HCT116 (cell line): ENCODE measurements at places on chromosomes 5 and 9. TPM values are rescaled to one million over a fixed set of nuclear protein-coding genes. Genes with fewer than 3 reads are reported as not detected.

DNA sequence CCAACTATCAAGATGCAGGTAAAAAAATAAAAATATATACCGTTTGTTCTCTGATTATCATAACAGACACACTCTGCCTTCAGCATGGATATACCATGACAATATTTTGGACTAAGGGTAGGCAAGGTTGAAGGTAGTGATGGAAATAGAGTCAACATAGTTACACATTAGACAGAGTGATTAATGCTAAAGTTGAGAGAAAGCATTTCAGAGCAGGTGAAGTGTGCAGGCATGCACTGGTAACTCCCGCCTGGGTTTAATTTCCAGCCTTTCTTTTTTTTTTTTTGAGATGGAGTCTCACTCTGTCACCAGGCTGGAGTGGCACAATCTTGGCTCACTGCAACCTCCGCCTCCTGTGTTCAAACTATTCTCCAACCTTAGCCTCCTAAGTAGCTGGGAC, 458.5 kb downstream of the TLR4 start:
- no peaks in the 10 kb centered on the region for H3K36me3 ChIP-seq
- no peak for DNase-seq
- no peak overlapping the region for H3K27ac ChIP-seq
- H3K27me3 ChIP-seq = no peaks in the 10 kb centered on the region
- no peaks in the 10 kb centered on the region for H3K4me1 ChIP-seq

The PHF24 gene
- total RNA-seq = 0.47 TPM

DNA sequence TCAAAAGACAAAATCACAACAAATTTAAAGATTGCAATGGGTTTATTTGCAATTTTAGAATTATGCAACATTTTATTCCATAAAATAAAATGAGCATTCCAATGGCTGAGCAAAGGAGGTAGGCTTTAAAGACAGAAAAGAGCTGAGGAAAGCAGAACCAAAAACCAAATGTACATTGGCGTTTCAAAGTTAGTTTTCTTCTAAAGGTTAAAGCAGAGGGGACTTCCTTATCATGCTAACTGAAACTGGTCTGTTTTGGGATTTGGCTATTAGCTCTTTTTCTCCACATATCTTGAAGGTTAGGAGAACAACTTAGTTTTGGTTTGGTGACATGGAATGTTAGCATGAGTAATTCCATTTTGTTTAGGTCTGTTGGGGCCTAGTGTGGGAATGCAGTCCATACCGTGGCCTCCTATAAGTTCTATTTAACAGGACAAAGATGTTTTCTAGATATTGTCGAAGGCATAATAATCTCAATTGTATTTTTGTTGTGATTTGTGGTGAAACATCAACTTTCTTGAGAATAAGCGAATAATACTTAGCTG, 20.3 kb downstream of the DCP2 start:
- H3K27ac ChIP-seq = no peak overlapping the region
- no peak for DNase-seq
- H3K36me3 ChIP-seq = peaks cover 12% of the 10 kb centered on the region; the same call in 1 of the 2 replicates
- no peaks in the 10 kb centered on the region for H3K4me1 ChIP-seq
- H3K27me3 ChIP-seq = no peaks in the 10 kb centered on the region
- H3K4me3 ChIP-seq = no peak overlapping the region

DNA sequence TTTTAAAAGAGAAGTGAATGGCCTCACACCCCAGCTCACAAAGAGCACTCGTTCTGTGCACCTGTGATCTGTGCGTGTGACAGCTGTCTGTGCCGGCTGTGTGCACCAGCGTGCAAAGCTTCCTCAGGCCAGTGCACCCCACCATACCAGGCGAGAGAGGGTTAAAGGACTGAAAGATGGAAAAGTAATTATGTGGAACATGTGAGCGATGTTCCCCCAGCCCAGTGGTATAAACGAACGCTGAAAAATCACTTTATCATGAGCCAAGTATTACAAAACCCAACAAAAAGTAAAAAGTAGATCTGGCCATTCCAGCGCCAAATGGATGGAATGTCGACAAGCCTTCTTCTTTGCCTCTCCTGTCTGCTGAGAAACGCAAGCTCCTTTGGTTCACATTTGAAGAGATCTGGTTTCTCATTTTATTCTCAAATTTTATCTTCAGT, 53.7 kb downstream of the IPPK start:
- H3K36me3 ChIP-seq = peaks cover 5% of the 10 kb centered on the region
- no peak overlapping the region for H3K4me3 ChIP-seq
- H3K27me3 ChIP-seq = no peaks in the 10 kb centered on the region

GRCh38 chr5:24535646-24536045, 109.1 kb downstream of the CDH10 start:
- DNase-seq = no peak
- H3K36me3 ChIP-seq = no peaks in the 10 kb centered on the region
- H3K27ac ChIP-seq = no peak overlapping the region
- no peaks in the 10 kb centered on the region for H3K4me1 ChIP-seq

The ENTREP1 gene
- 1.1 TPM for total RNA-seq

DNA sequence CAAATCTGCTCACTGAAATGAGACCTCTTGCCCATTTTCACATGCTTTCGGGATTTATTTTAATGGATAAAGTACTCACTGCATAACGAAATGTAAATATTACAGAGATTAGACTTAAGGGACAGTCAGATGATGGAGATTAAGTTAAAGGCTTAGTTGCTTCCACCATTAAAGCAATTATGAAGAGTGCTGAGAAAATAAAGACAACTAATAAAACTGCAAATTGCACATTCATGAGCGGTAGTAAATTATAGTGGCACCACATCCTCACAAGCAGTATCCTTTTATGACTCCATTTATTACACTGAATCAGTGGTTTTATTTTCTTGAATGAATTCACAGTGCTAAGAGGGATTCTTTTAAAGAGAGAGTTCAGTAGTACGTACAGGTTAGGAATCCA, 76.2 kb upstream of the TMED7 start:
- H3K4me3 ChIP-seq = no peak overlapping the region
- H3K27ac ChIP-seq = no peak overlapping the region
- H3K36me3 ChIP-seq = no peaks in the 10 kb centered on the region
- H3K4me1 ChIP-seq = no peaks in the 10 kb centered on the region
- no peaks in the 10 kb centered on the region for H3K27me3 ChIP-seq

The GRM6 gene
- not detected for total RNA-seq

GRCh38 chr9:110364451-110364850, 26.8 kb upstream of the TXNDC8 start:
- H3K36me3 ChIP-seq = no peaks in the 10 kb centered on the region
- peaks cover 2% of the 10 kb centered on the region; the same call in 1 of the 2 replicates for H3K27me3 ChIP-seq
- no peak for DNase-seq
- H3K4me1 ChIP-seq = no peaks in the 10 kb centered on the region
- H3K4me3 ChIP-seq = no peak overlapping the region

- no peaks in the 10 kb centered on the region for H3K27me3 ChIP-seq
- no peak overlapping the region for H3K4me3 ChIP-seq
- DNase-seq = no peak
- no peaks in the 10 kb centered on the region for H3K4me1 ChIP-seq
- peaks cover 31% of the 10 kb centered on the region for H3K36me3 ChIP-seq
Measured at GRCh38 chr5:179879690-179880010, 21.0 kb upstream of the MRNIP start.

The CDH9 gene
- not detected for total RNA-seq

DNA sequence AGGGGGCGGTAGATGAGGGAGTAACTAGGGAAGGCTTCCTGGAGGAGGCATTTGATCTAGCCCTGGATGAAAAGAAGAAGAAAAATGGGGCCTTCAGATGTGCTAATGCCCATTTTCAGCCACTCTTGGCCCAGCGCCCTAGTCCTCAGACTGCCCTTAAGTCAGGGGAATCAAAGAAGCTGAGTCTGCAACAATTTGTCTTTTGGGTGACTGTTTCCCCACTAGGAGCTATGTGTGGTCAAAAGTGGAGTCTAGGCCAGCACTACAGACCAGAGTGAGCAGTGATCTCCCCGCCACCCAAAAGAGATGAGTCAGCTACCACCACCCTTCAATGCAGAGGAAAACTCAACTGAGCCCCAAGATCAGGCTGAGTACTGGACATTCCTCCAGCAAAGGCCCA, 542.1 kb downstream of the BNC2 start:
- H3K27me3 ChIP-seq = no peaks in the 10 kb centered on the region
- H3K4me1 ChIP-seq = no peaks in the 10 kb centered on the region
- H3K27ac ChIP-seq = no peak overlapping the region
- no peak overlapping the region for H3K4me3 ChIP-seq
- no peak for DNase-seq
- H3K36me3 ChIP-seq = no peaks in the 10 kb centered on the region

The SLC6A19 gene
- total RNA-seq = not detected

DNA sequence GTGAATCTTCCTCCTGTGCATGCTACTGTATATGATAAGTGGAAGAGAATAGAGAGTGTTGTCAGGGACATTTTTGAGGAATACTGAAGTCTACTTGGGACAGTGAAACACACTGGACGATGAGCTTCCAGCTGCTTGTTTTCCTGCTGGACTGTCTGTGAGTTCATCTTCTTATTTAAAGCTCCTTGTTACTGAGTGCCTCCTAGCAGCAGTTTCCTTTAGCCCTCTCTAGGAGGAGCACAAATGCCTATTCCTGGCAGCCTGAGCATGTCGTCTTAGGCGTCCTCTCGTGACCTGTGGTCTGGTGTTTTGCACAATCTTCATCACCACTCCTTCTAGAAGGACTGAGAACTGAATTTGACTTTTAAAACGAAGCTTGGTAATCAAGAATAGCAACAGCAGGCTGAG, 43.8 kb downstream of the ANKRD33B start:
- no peak for DNase-seq
- no peak overlapping the region for H3K4me3 ChIP-seq
- peaks cover 4% of the 10 kb centered on the region; the same call in 1 of the 2 replicates for H3K4me1 ChIP-seq
- H3K36me3 ChIP-seq = no peaks in the 10 kb centered on the region
- no peak overlapping the region for H3K27ac ChIP-seq

The TLR4 gene
- 0.10 TPM for total RNA-seq

- no peaks in the 10 kb centered on the region for H3K36me3 ChIP-seq
- H3K27me3 ChIP-seq = no peaks in the 10 kb centered on the region
- H3K27ac ChIP-seq = no peak overlapping the region
- H3K4me3 ChIP-seq = no peak overlapping the region
- DNase-seq = no peak
- H3K4me1 ChIP-seq = no peaks in the 10 kb centered on the region
Measured at GRCh38 chr9:113966394-113966793, 90.3 kb downstream of the ZNF618 start.

The FYB1 gene
- 0.42 TPM for total RNA-seq

GRCh38 chr5:83472213-83472507, 616 bp downstream of the VCAN start:
- no peaks in the 10 kb centered on the region for H3K27me3 ChIP-seq
- peak overlapping the region; percentile 55 for H3K4me3 ChIP-seq
- peak overlapping the region; percentile 40; the same call in 1 of the 2 replicates for H3K27ac ChIP-seq
- DNase-seq = no peak
- peaks cover 37% of the 10 kb centered on the region for H3K4me1 ChIP-seq

- H3K36me3 ChIP-seq = no peaks in the 10 kb centered on the region
- DNase-seq = no peak
- H3K27ac ChIP-seq = no peak overlapping the region
Measured at GRCh38 chr9:95477441-95477840, 39.3 kb downstream of the PTCH1 start.

The WNK2 gene
- 24.4 TPM for total RNA-seq

The RNF183 gene
- total RNA-seq = 0.12 TPM

DNA sequence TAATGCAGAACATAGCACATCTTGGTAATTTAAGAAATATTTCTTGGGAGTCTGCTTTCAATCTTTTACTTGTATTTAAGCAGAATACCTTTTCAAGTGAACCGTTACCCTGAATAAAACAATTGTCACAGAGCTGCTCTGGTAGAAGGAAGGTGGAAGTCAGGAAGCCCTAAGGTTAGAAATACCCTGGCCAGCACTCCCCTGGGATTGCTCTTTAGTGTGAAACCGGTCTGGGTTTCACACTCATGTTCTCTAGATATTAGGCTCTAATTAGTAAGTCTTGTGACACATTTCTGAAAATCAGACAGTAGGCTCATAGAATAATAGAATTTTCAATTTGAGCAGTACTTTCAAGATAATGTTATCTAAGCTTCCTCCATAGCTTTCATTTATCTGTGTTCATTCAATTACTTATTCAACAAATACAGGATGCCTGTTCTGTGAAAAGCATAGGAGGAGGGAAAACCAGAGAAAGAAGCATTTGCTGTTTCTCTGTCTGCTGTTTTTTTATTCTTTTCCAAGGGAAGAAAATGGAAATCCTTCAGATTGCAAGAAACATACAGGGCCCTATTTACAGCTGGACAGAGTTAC, 825.5 kb downstream of the TLR4 start:
- H3K27me3 ChIP-seq = no peaks in the 10 kb centered on the region
- no peaks in the 10 kb centered on the region for H3K4me1 ChIP-seq
- no peak overlapping the region for H3K27ac ChIP-seq
- no peak overlapping the region for H3K4me3 ChIP-seq
- no peak for DNase-seq
- H3K36me3 ChIP-seq = no peaks in the 10 kb centered on the region

- no peaks in the 10 kb centered on the region for H3K36me3 ChIP-seq
- no peaks in the 10 kb centered on the region for H3K27me3 ChIP-seq
- H3K4me1 ChIP-seq = peaks cover 13% of the 10 kb centered on the region; the same call in 1 of the 2 replicates
Measured at GRCh38 chr5:141841378-141842180, 36.6 kb downstream of the PCDH1 start.

GRCh38 chr5:56434986-56435385, 201.9 kb upstream of the ANKRD55 start:
- no peaks in the 10 kb centered on the region for H3K36me3 ChIP-seq
- DNase-seq = no peak
- H3K4me3 ChIP-seq = no peak overlapping the region
- no peaks in the 10 kb centered on the region for H3K4me1 ChIP-seq
- no peak overlapping the region for H3K27ac ChIP-seq

DNA sequence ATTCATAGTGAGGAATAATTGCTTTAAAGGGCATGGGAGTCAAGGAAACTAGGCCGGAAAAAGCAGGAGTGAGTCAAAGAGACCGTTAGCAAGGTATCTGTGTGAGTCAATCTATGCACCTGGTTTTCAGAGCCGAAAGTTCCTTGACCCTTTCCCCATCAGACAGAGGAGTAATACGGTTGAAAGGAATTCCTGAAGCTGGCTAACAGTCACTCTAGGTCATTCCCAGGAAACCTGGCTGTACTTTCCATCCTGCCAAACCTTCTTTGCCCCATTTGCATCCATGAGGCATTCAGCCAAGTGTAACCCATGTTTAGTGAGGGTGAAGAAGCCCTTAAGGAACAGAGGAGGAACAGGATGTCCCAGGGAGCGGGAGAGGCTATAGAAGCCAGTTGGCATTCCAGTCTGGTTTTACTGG, 16.2 kb downstream of the RBM18 start:
- H3K36me3 ChIP-seq = peaks cover 48% of the 10 kb centered on the region
- peak; percentile 10 for DNase-seq
- H3K27ac ChIP-seq = no peak overlapping the region
- no peaks in the 10 kb centered on the region for H3K27me3 ChIP-seq
- H3K4me3 ChIP-seq = no peak overlapping the region
- H3K4me1 ChIP-seq = peaks cover 5% of the 10 kb centered on the region; the same call in 1 of the 2 replicates

The ABLIM3 gene
- 14.3 TPM for total RNA-seq

DNA sequence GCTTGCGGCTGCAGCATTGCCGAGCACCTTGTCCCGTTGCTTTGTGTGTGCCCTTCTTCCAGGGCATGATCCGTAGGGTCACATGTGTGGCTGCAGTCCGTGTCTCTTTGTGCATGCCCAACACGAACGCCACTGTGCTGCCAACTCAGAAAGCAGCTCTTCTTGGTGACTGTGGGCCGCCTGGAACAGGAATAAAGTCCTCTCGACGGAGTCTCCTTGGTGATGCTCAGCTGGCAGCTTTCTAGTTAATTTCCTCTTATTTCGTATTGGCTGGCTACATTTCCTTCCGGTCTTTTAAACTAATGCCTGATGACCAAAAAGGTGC, 5.8 kb downstream of the EXOC3 start:
- no peak overlapping the region for H3K4me3 ChIP-seq
- no peak for DNase-seq
- no peak overlapping the region for H3K27ac ChIP-seq
- no peaks in the 10 kb centered on the region for H3K27me3 ChIP-seq

GRCh38 chr9:93161786-93162562, 22.0 kb upstream of the WNK2 start:
- H3K27me3 ChIP-seq = no peaks in the 10 kb centered on the region
- H3K4me3 ChIP-seq = no peak overlapping the region
- H3K36me3 ChIP-seq = no peaks in the 10 kb centered on the region
- no peak overlapping the region for H3K27ac ChIP-seq
- no peak for DNase-seq
- H3K4me1 ChIP-seq = peaks cover 3% of the 10 kb centered on the region; the same call in 1 of the 2 replicates
